H1 (cell line): ENCODE measurements at places on chromosomes 4 and X.

- no peaks in the 10 kb centered on the region for H3K27me3 ChIP-seq
- H3K4me3 ChIP-seq: no peak overlapping the region
- no peaks in the 10 kb centered on the region for H3K4me1 ChIP-seq
- DNase-seq: no peak
- H3K36me3 ChIP-seq: no peaks in the 10 kb centered on the region
Observed at GRCh38 chrX:20521222-20521621, 254.5 kb upstream of the RPS6KA3 start.

GRCh38 chr4:44632733-44633132, 18.7 kb downstream of the YIPF7 start:
- no peak for DNase-seq
- no peaks in the 10 kb centered on the region for H3K27me3 ChIP-seq
- no peak overlapping the region for H3K27ac ChIP-seq
- H3K4me3 ChIP-seq: no peak overlapping the region

GRCh38 chr4:96642490-96642889, 802.6 kb downstream of the PDHA2 start:
- H3K27ac ChIP-seq: no peak overlapping the region
- no peak overlapping the region for H3K4me3 ChIP-seq
- no peaks in the 10 kb centered on the region for H3K27me3 ChIP-seq
- H3K4me1 ChIP-seq: peaks cover 2% of the 10 kb centered on the region; the same call in 1 of the 2 replicates

DNA sequence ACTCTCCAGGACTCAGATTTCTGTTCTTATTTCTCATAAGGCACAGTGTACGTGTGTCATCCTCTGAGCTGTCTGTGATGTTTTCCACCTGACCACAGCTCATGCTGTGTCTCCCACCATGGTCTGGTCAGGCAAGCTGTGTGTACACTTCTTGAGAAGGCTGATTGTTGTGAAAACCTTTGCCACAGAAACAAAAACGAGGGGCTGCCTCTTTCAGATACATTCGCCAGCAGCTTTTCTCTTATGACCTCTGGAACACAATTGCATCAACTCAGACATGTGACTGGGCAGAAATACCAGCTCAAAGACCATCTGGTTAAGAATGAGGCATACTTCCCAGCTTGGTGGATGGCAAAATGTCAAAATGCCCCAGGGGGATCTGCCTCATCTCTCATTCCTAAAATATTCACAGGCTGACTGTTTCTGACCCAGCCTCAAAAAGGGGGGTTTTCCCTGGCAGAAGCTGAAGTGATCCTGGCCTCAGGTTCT, 46.1 kb downstream of the PGRMC2 start:
- H3K27me3 ChIP-seq: no peaks in the 10 kb centered on the region
- no peak for DNase-seq
- H3K4me3 ChIP-seq: no peak overlapping the region
- no peaks in the 10 kb centered on the region for H3K4me1 ChIP-seq
- no peak overlapping the region for H3K27ac ChIP-seq

DNA sequence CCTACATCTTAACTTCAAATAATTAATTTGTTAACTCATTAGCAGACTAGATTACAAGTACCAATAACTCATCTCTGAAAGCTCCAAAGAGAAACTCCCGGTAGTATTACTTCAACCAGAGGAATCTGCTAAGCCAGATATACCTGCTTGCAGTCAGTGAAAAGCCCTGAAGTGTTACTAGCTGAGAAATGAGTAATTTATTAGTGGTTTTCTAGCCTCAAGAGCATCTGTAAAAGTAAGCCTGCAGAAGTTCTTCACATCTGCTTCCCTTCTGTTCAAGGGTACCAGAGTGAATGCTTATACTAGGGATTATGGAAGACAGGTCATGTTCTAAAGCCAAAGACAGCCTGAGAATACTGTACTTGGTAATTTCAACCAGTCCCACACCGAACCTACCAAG, 34.7 kb downstream of the IRS4 start:
- no peak overlapping the region for H3K4me3 ChIP-seq
- no peaks in the 10 kb centered on the region for H3K27me3 ChIP-seq
- H3K36me3 ChIP-seq: no peaks in the 10 kb centered on the region; the same call in 1 of the 2 replicates
- no peaks in the 10 kb centered on the region for H3K4me1 ChIP-seq

GRCh38 chrX:1165535-1166196, 46.8 kb downstream of the CRLF2 start:
- no peak overlapping the region for H3K4me3 ChIP-seq
- H3K36me3 ChIP-seq: no peaks in the 10 kb centered on the region
- H3K27me3 ChIP-seq: no peaks in the 10 kb centered on the region
- H3K4me1 ChIP-seq: no peaks in the 10 kb centered on the region
- peak; percentile 47 for DNase-seq
- H3K27ac ChIP-seq: no peak overlapping the region

- no peaks in the 10 kb centered on the region for H3K36me3 ChIP-seq
- H3K27ac ChIP-seq: no peak overlapping the region
- H3K4me3 ChIP-seq: no peak overlapping the region
- no peaks in the 10 kb centered on the region for H3K4me1 ChIP-seq
- no peaks in the 10 kb centered on the region for H3K27me3 ChIP-seq
Observed at GRCh38 chr4:83974111-83974780, 438.3 kb downstream of the GPAT3 start.

DNA sequence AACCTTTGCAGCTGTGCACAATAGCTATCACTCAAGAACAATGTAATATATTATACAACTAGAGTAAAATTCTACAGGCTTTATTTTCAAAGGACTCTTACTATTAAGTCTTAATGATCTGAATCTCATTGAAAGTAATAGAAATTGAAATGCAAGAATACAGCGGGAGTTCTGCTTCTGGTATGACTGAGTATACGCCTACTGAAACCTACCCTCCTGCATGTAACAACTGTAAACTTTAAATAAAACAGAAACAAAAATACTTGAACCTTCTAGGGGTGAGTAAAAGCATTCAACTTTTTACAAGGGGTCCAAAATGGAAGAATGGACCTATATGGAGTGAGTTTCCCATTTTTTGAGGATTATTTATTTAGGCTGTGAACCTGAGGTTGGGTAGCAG, 13.5 kb downstream of the DCHS2 start:
- DNase-seq: no peak
- H3K27ac ChIP-seq: no peak overlapping the region
- H3K27me3 ChIP-seq: no peaks in the 10 kb centered on the region
- H3K4me3 ChIP-seq: no peak overlapping the region

DNA sequence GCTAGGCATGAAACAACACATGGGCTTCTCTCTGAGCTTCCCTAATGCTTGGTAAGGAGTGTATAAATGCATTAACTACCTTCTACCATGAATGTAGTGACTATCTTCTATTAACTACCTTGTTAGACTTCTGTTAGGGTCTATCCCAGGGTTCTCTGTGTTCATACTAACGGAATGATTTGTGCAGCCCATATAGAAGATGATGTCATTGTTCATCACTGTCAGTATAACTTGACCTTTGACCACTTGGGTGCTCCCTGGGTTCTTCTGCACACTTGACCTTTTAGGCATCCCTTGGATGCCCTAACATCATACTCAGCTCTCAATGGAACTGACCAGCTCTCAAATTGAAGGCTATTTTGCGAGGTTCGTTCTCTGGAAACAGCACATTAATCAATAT, 30.8 kb upstream of the CT47C1 start:
- H3K27ac ChIP-seq: no peak overlapping the region
- no peaks in the 10 kb centered on the region for H3K36me3 ChIP-seq
- DNase-seq: no peak
- no peaks in the 10 kb centered on the region for H3K4me1 ChIP-seq

DNA sequence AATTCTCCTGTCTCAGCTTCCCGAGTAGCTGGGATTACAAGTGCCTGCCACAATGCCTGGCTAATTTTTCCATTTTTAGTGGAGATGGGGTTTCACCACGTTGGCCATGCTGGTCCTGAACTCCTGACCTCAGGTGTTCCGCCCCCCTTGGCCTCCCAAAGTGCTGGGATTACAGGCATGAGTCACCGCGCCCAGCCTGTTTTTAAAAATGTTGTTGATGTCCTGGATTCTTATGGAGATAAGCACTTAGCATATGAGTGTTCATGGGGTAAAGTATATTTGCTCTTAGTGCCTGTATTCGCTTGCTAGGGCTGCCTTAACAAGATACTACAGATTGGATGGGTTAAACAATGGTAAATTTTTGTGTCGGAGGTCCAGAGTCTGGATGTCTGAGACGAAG, 91.7 kb downstream of the CEP44 start:
- H3K4me1 ChIP-seq: peaks cover 3% of the 10 kb centered on the region
- no peaks in the 10 kb centered on the region for H3K27me3 ChIP-seq
- no peaks in the 10 kb centered on the region for H3K36me3 ChIP-seq
- H3K27ac ChIP-seq: no peak overlapping the region
- H3K4me3 ChIP-seq: no peak overlapping the region

- DNase-seq: no peak
- H3K4me3 ChIP-seq: no peak overlapping the region
- H3K27ac ChIP-seq: no peak overlapping the region
- peaks cover 13% of the 10 kb centered on the region for H3K36me3 ChIP-seq
- no peaks in the 10 kb centered on the region for H3K27me3 ChIP-seq
- no peaks in the 10 kb centered on the region for H3K4me1 ChIP-seq
Observed at GRCh38 chrX:2387614-2388239, 113.0 kb downstream of the DHRSX start.

GRCh38 chr4:3502941-3503936, 29.0 kb downstream of the LRPAP1 start:
- no peak overlapping the region for H3K27ac ChIP-seq
- no peak overlapping the region for H3K4me3 ChIP-seq
- H3K36me3 ChIP-seq: no peaks in the 10 kb centered on the region; the same call in 1 of the 2 replicates
- no peak for DNase-seq
- peaks cover 5% of the 10 kb centered on the region; the same call in 1 of the 2 replicates for H3K27me3 ChIP-seq

GRCh38 chrX:68238568-68238967, 194.7 kb downstream of the OPHN1 start:
- H3K4me3 ChIP-seq: no peak overlapping the region
- no peaks in the 10 kb centered on the region for H3K36me3 ChIP-seq
- peaks cover 3% of the 10 kb centered on the region for H3K4me1 ChIP-seq
- peak; percentile 51 for DNase-seq

DNA sequence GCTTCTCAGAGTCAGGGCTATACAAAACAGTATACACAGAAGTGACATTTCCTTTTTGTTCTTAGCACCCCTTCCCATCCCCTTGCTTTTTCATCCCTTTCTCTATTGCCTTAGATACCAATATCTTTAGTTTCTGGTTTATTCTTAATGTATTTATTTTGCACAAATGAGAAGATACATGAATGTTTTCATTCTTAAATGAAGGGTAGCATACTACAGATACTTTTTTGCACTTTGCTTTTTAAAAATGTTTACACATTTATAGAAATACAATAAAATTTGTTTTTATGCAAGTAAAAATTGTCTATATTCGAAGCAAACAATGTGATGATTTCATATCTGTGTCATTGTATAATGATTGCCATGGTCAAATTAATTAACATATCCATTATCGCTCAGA, 33.1 kb downstream of the TSPAN7 start:
- H3K27me3 ChIP-seq: no peaks in the 10 kb centered on the region
- H3K36me3 ChIP-seq: no peaks in the 10 kb centered on the region
- no peaks in the 10 kb centered on the region for H3K4me1 ChIP-seq
- no peak overlapping the region for H3K4me3 ChIP-seq
- no peak overlapping the region for H3K27ac ChIP-seq

GRCh38 chrX:115284877-115285276, 4.6 kb upstream of the LUZP4 start:
- H3K36me3 ChIP-seq: no peaks in the 10 kb centered on the region
- H3K27ac ChIP-seq: no peak overlapping the region
- no peak overlapping the region for H3K4me3 ChIP-seq
- no peak for DNase-seq
- H3K4me1 ChIP-seq: no peaks in the 10 kb centered on the region

DNA sequence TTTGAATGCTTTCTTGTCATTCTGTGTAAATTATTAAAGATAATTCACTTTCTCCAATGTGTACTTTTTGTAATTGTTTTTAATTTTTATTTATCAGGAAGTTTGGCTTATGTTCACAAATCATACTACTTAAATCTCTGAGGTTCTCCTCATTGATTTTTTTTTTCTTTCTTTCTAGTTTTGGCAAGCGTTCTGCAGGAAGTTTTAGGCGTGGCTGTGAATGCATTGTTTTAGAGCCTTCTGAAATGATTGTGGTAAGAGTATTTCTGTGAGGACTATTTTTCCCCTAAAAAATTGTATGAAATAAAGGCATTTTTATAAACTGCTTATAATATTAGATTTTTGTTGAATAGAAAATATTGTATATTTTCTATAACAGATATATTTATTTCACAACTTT, 135.8 kb downstream of the RAPGEF2 start:
- no peaks in the 10 kb centered on the region for H3K36me3 ChIP-seq
- no peaks in the 10 kb centered on the region for H3K27me3 ChIP-seq
- no peak overlapping the region for H3K27ac ChIP-seq
- no peak for DNase-seq

DNA sequence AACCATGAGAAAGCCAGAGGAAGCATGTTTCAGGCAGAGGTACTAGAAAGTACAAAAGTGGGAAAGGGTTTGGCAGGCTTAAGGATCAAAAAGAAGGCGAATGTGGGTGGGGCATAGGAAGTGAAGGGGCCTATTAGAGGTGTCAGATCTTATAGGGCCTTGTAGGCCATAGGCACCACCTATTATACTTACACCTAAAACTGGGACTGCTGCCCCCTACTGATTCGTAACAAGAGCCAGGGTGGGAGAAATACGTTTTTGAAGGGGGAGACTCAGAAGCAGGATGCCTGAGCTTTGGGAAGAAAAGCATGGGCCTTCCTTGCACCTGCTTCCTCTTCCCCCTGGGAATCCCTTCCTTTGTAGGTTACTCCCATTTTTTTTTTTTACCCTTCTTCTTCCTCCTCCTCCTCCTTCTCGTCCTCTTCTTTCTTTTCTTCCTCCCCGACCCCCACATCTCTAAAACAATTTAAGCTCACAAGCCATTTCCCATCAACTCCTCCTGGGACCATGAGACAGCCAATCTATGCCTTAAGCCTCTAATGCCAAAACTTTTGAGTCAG, 40.7 kb upstream of the GPC3 start:
- DNase-seq: no peak
- no peaks in the 10 kb centered on the region for H3K4me1 ChIP-seq
- H3K27me3 ChIP-seq: no peaks in the 10 kb centered on the region
- H3K36me3 ChIP-seq: no peaks in the 10 kb centered on the region

DNA sequence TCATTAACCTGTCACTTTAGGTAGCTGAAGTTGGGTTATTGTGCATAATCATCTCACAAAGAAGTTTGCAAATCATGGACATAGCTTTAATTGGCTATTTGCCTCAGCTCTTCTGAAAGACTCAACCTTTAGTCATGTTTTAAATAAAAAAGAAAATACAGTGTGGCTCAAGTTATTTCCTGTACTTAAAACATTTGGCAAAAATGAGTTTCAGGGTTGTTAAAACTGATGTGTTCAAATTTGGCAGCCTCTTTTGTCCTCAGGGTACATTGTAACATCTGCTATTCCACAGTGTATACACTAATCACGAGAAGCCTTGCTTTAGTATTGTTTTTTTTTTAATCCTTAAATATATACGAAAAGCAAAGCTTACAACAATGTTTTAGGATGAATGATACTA, 31.5 kb upstream of the HPGD start:
- H3K27me3 ChIP-seq: no peaks in the 10 kb centered on the region
- no peaks in the 10 kb centered on the region for H3K36me3 ChIP-seq
- no peak overlapping the region for H3K27ac ChIP-seq
- peaks cover 6% of the 10 kb centered on the region for H3K4me1 ChIP-seq
- DNase-seq: no peak

GRCh38 chr4:53598483-53598882, 7.2 kb upstream of the LNX1 start:
- H3K27ac ChIP-seq: no peak overlapping the region
- no peak for DNase-seq
- peaks cover 11% of the 10 kb centered on the region for H3K4me1 ChIP-seq
- H3K27me3 ChIP-seq: no peaks in the 10 kb centered on the region
- no peak overlapping the region for H3K4me3 ChIP-seq
- H3K36me3 ChIP-seq: no peaks in the 10 kb centered on the region
